Stimulated activated CD4-positive, alpha-beta T cell treated with anti-CD3 and anti-CD28 coated beads, Interleukin-1b, Interleukin-23, amount 100 ng/mL, for 1 hour (primary cell): ENCODE measurements at places on chromosomes 5 and 9.

DNA sequence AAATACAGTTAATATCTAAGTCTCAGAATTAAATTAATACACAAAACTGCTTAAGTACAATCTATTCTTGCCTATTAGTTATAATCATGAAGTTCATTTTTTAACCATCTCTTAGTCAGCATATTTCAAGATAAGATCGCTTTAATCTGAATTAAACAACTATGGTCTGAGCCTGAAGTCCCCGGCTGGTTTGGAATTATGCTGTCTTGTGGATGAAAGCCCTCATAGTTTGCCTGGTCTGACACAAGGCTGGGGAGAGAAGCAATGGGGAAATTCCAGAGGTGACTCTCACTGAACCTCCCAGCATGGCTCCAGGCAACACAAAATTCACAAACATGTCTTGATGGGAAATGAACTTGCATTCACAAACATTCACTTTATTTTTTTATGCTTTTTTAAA lies 28.0 kb upstream of the GRAMD2B start:
- DNase-seq, result no peak

DNA sequence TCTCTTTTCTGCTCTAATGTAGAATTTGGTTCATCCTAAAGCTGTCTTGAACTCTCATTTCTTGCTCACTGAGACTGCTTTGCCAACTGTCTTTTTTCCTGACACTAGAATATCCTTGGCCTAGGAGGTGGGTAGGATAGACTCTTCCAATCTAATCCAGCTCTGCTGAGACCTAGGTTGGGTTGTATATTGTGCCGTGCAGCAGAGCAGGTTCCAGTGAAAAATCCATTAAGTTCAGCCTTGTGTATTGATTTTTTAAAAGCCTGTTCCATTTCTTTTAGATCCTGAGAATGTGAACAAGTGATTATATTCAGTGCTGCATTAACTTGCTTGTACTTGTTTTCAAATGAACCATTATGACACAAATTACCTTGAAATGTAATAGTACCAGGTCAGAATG lies 539.6 kb downstream of the LRRC70 start:
- no peak for DNase-seq

GRCh38 chr9:132842124-132843044 lies 35.7 kb downstream of the AK8 start:
- DNase-seq, result no peak

GRCh38 chr5:110251366-110251765 lies 475.1 kb downstream of the TMEM232 start:
- DNase-seq, result no peak
